Chondrocyte (in vitro differentiated cells): ENCODE measurements at places on chromosomes 16 and 17. TPM values are rescaled to one million over a fixed set of nuclear protein-coding genes. Genes with fewer than 3 reads are reported as not detected.

GRCh38 chr16:425740-426114 is 278 bp downstream of the RAB11FIP3 start:
- H3K27ac ChIP-seq: no peak overlapping the region
- peaks cover 38% of the 10 kb centered on the region for H3K4me1 ChIP-seq
- H3K4me3 ChIP-seq: peak overlapping the region; percentile 76
- no peaks in the 10 kb centered on the region for H3K27me3 ChIP-seq
- H3K36me3 ChIP-seq: no peaks in the 10 kb centered on the region

Gene CHST6
- 6.3 to 7.1 TPM (median 6.7 TPM) in 3 replicates for total RNA-seq

GRCh38 chr17:55314784-55315491 is 50.2 kb downstream of the HLF start:
- DNase-seq: no peak
- no peaks in the 10 kb centered on the region for H3K36me3 ChIP-seq

Gene EPOP
- total RNA-seq: 1.2 to 3.4 TPM (median 2.8 TPM) in 3 replicates

Gene TPPP3
- total RNA-seq: 2.7 to 3.6 TPM (median 3.3 TPM) in 3 replicates

GRCh38 chr16:1511662-1512569 is 18.8 kb downstream of the TELO2 start:
- no peak for DNase-seq
- H3K27ac ChIP-seq: no peak overlapping the region
- peaks cover 19% of the 10 kb centered on the region for H3K36me3 ChIP-seq
- H3K4me3 ChIP-seq: no peak overlapping the region
- H3K4me1 ChIP-seq: peaks cover 2% of the 10 kb centered on the region

Gene BLMH
- 44.5 to 60.2 TPM (median 49.5 TPM) in 3 replicates for total RNA-seq

Gene CLEC18C
- 0.34 TPM in 1 of 3 replicates, not detected in the others for total RNA-seq

Gene PRCD
- 0.55 to 1.0 TPM (median 0.92 TPM) in 3 replicates for total RNA-seq

DNA sequence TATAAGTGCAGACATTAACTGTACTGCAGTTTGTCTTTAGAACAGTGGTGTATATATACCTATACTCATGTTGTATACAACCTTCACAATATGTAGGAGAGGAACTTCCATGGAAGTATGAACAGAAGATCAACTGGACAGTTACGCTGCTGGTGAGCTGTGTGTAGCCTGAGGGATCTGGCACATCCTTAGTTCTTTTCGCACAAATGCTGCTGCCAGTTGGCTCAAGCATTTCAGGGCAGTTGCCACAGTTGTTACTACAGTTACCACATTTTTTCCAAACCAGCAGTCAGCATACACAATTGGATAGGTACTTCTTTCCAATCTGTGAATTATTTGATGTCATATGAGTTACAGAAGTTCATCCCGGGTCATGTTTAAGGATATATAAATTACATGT is 539.6 kb upstream of the HSBP1 start:
- no peak for DNase-seq
- H3K27me3 ChIP-seq: no peaks in the 10 kb centered on the region
- H3K4me3 ChIP-seq: no peak overlapping the region
- H3K4me1 ChIP-seq: peaks cover 9% of the 10 kb centered on the region

DNA sequence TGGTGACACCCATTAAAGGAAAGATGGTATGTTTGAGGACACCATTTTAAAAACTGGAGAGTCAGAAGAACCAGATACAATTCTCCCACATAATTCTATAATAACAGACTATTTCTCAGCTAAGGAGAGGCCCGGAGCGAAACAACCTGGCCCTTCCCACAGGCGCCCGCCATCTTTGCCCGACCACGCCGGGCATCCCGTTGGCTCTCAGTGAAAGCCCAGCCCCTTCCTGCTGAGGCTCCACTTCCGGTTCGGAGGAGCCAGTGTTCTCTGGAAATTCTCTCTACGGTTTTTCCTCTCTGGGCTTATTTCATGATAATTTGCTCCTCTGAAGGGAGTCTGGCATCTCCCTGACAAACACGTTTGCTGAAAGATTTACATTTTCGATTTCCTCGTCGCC is 175.7 kb downstream of the AXIN2 start:
- no peaks in the 10 kb centered on the region for H3K4me1 ChIP-seq
- no peak overlapping the region for H3K27ac ChIP-seq
- no peak for DNase-seq
- no peak overlapping the region for H3K4me3 ChIP-seq
- H3K27me3 ChIP-seq: peaks cover 7% of the 10 kb centered on the region

DNA sequence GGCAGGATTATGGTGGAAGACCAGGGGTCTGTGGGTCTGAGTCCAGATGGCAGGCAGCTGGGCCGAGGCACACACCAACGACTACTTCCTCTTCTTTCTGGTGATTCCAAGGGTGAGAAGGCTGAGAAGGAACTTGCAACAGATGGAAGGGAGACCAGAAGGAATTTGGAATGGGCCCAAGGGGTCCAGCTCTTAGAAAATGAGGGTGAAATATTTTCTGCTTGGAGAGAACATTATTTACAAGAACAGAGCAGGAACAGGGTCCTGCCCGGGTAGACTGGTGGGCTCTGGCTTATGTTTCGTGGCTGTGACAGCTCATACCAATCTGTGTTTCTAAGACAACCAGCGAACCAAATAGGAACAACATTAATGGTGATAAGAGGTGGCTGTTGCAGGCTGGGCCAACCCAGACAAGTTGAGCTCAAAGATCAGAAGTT is 36.6 kb downstream of the CCDC42 start:
- peaks cover 3% of the 10 kb centered on the region for H3K36me3 ChIP-seq
- DNase-seq: no peak
- no peak overlapping the region for H3K4me3 ChIP-seq
- no peak overlapping the region for H3K27ac ChIP-seq
- H3K27me3 ChIP-seq: no peaks in the 10 kb centered on the region

Gene MSL1
- 86.8 to 103 TPM (median 96.2 TPM) in 3 replicates for total RNA-seq

Gene KCNJ2
- 0.07 TPM in 1 of 3 replicates, not detected in the others for total RNA-seq
